ENCODE measurements at places on chromosomes 12 and 14.

- peak; percentile 22 for DNase-seq
These were observed 215.4 kb downstream of the PELI2 start for GRCh38 chr14:56333359-56334292.

DNA sequence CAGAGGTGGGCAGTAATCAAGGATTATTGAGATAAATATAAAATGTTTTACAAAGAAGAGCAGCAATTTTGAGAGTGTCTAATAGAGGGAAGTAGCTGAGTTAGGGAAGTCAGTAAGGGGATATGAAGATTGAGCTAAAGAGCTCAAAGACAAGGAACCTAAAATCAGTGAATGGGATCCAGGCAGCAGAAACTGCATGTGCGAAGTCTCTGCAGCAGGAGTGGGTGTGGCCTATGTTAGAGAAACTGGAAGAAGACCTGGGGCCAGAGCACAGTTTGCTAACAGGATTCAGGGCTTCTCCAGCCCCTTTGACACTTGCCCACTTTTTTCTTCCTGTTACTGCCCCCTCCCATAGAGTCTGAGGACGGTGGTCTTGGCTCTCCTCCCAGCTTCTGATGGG, 36.3 kb upstream of the PLXNC1 start:
- no peak for DNase-seq

DNA sequence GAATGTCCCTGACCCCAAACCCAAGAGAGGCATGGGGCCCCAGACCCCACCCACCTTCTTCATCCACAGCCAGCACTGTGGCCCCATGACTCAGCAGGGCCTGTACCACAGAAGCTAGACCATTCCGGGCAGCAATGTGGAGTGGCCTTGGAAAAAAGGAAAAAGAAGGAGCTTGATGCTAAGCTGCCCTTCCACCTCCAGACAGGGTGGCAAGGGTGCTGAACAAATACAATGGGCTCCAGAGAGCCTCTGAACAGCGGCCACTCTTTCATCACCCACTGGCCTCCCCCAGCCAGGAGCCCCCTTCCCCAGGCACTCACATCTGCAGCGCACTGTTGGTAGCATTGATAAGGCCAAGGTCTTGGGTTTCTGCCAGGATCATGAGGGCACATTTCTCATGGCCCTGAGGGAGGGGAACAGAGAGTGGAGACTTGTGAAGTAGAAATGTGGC, 13.9 kb downstream of the SLC39A5 start:
- DNase-seq, result no peak

DNA sequence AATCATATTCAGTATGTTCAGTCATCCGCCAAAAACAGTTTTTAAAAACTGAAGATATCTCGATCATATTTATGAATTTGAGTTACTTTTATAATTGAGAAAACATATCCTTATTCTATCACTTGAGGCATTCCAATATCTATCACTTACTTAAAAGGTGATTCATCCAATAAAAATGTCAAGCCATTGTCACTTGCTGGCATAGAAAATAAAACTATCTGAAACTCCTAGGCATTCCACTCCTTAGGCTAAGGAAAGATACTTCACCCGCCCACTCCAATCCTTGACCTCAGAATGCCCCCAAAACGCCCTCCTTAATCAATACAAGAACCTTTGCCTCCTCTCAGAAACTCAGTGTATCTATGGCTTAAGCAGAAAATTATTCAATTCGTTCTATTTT, 51.3 kb upstream of the AMIGO2 start:
- DNase-seq, result no peak

GRCh38 chr14:22650960-22651521, 6.9 kb upstream of the OR6J1 start:
- no peak for DNase-seq

DNA sequence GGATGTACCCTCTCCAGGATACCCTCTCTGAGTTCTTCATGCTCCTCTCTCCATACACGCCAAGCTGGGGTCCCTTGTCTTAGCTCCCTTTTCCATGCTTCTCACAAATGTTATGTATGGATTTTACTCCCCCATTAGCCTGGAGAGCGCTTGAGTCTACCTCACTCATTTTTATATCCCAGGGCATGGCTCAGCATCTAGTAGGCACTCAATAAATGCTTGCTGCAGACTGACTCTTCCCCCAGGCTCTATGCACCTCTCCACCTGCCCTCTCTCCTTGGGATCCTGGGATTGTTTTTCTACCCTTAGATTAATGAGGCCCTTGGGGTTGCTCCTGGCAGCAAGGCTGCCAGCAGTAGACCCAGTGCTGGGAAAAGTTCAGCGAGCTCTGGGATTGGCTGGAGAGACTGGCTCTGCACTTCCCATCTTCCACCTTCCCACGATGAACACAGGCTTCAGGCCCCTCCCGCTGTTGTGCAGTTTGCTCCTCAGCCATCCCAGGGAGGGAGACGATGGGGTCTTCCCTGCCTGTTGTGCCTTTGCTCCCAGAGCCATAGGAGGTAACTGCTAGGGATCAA, 2.2 kb downstream of the NRIP2 start:
- DNase-seq, result no peak

DNA sequence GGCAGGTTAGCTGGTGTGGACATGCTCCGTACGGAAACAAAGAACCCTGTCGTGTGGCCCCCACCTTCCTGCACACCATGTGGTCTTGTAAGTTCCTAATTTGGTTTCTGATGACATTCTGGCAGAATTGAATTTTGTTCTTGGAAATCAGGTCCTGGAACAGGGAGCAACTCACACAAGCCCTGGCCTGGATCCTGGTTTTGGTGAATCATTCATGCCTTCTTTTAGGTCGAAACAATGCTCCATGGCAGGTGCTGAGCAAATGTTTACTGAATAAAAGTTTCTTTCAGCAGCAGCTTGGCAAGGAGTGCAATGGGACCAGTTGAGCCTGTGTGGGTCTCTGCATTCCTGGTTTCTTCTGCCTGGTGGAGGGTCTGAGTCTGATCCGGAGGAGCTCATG, 978.4 kb downstream of the BCL11B start:
- DNase-seq, result no peak

DNA sequence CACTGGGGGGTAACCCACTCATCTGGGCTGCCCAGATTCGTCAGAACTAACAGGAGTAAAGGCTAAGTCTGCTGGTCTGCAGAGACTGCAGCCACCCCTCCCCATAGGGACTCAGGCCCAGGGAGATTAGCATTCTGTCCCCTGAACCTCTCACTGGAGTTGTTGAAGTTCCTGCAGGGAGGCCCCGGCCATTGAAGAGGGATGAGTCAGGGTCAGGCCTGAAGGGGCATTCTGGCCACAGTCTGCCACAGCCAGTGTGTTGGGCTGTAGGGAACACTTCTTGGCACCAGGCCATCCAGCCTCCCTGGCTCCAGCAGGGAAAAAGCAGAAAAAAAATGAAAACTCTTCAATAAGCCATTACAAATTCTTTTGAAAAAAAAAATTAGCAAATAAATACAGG, 35.3 kb downstream of the KLRK1 start:
- no peak for DNase-seq

GRCh38 chr12:106132175-106133135, 6.3 kb downstream of the NUAK1 start:
- no peak for DNase-seq
